ENCODE measurements at places on chromosomes 1 and 21.

DNA sequence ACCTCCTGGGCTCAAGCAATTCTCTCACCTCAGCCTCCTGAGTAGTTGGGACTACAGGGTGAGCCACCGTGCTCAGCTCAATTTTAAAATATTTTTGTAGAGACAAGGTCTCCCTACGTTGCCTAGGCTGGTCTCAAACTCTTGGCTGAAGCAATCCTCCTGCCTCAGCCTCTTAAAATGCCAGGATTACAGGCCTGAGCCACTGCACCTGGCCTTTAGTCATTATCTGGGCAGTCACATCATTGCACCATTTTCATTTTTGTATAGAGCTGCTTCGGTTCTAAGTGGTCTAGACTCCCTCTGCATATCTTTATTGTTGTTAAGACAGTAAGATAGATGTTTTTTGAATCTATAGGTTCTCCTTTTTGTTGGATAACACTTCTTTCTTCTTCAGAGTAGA lies 39.9 kb downstream of the ATF3 start:
- no peak for DNase-seq

- DNase-seq, result no peak
Measured at GRCh38 chr1:231418741-231419107, 3.4 kb downstream of the EGLN1 start.

DNA sequence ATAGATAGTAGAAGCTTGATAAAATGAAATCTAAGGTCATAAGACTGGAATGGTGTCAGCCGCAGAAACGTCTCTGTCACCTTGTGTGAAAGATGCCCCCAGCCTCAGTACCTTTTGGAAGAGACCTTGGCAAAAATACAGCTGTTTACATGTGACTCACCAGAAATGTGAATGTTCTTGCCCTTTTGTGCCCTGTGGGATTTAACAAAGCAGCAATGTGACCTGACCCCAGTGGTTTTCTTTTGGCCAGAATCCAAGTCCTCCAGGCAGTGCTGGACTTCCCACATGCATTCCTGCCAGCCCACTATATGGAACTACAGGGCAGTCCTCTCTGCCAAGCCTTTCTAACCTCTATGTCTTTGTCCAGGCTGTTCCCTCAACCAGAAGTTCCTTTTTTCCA lies 27.2 kb upstream of the LRRC8C start:
- DNase-seq, result no peak

DNA sequence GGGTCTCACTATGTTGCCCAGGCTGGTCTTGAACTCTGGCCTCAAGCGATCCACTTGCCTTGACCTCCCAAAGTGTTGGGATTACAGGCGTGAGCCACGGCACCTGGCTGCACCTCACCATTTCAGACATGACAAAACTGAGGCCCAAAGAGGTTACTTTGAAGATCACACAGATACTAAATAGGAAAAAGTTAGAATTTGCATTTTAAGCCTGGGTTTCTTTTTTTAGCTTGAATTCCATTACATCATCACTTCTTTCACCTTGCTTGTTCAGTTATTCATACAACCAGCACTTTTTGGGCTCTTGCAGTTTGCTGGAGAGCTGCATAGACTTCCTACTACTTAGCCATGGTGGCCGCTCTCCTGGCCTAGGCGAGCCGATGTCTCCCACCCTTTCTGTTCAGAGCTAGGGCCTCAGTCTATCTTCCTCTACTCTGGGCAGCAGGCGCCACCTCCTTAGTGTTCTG lies 16.3 kb upstream of the CD2 start:
- DNase-seq, result no peak

GRCh38 chr1:162212713-162213112 lies 143.2 kb downstream of the NOS1AP start:
- no peak for DNase-seq

DNA sequence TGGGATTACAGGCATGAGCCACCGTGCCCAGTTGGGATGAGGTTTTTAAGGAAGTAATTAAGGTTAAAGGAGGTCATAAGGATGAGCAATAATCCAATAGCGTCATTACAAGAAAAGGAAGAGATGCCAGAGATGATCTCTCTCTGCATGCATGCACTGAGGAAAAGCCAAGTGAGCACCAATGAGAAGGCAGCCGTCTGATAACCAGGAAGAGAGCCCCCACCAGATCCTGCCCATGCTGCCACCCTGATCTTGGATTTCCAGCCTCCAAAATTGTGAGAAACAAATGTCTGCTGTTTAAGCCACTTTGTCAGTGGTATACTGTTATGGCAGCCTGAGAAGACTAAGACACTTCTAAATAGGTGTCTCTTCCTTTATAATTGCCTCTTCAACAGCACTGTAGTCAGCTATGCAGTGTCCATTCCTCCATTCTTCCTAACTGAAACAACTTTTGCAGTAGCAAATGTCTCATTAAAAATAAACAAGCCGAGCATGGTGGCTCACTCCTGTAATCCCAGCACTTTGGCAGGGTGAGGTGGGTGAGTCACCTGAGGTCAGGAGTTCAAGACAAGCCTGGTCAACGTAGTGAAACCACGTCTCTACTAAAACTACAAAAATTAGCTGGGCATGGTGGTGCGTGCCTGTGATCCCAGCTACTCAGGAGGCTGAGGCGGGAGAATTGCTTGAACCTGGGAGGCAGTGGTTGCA lies 216.2 kb upstream of the RUNX1 start:
- DNase-seq, result no peak

DNA sequence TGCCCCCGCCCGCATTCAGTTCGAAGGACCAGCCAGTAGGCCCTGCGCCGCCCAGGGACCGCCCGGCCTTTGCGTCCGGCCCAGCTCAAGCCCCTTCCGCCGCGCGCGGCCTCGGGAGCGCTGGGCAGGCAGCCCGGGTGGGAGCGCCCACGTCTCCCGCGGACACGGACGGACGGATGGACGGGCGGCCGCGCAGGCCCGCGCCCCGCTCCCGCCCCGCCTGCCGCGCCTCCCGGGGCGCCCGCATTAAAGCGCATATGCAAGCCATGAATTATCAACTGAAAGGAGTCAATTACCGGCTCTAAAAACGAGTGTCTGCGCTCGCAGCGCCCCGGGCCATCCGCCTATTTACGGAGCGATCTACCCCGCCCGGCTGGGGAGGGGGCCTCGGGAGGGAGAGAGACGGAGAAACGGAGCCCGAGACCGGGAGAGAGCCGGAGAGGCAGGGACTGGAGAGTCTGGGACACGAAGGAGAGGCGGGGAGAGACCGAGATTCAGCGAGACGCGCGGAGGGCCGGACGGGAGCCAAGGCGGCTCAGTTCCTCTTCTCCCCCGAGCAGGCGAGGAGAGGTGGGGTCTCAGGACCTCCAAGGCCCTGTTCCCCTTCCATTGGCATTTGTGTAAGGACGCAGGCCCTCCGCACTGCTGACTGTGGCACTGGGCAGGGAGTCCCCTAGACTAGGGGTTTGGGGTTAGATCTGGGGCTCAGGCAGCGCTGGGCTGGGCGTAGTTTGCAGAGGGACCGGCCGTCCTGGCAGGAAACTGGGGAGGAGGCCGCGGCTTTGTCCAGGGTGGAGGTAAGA lies 41.3 kb upstream of the DMBX1 start:
- DNase-seq, result no peak

GRCh38 chr21:43868461-43868860 lies 3.4 kb downstream of the AGPAT3 start:
- DNase-seq, result no peak

GRCh38 chr1:183983371-183984105 lies 54.0 kb downstream of the COLGALT2 start:
- no peak for DNase-seq

DNA sequence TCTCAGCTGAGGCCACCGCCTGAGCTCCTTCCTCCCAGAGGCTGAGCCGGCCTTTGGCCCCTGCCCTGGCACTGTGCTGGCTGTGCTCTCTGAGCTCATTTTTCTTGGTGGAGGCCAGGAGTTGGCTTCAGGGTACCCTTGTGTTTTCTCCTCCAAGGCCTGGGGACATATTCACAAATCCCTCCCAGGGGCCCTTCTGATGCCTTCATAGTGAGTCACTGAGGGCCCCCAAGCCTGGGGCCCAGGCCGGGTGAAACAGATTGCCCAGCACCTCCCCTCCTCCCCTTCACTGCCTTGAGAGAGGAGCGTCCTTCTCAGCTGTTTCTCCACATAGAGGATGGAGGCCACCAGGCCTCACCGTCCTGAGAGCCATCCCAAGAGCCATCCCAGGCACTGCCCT lies 105.8 kb downstream of the SIK1 start:
- DNase-seq, result no peak

DNA sequence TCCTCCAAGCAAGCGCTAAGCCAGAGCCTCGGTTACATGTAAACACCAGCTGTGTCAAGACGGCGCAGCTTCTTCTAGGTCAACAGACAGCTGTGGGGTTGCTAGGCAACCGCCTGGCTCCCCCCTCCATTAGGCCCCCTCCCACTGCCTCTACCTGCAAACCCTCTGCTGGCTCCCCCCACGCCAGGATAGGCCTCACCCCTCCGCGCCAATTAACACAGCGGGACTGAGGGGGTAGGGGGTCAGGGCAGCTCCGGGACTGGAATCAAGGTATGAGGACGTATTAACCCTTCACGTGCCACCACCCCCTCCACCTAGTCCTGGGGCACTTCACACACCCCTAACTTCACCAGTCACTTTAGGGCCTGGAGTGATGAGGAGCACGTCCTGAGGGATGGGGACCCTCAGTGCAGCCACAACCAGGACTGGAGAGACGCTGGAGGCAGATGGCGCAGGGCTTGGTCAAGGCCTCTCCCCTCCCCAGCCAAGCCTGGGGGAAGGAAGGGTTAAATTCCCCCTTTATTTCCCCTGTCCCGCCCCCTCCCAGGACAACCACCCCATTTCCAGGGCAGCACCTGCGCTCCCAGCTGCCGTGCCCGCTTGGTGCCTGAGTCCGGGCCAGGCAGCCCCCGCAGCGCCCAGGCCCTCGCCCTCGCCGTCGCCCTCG lies 37.4 kb upstream of the WASF2 start:
- no peak for DNase-seq

DNA sequence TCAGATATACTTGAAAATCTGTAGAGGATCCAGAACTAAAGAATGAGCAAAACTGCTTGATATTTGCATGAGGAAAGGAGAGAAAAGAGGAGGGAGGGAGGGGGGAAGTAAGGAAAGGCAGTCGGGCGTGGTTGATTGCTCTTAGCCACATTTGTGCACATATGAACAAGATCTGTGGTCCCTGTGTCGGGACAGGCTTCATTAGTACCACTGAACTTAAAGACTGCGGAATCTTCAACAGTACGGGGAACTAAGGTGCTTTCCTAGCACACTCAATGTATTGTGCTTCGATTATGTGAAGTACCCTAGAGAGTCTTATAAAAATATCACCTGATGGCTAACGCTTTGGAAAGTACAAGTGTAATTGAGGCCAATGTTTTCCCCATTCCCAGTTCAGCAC lies 59.9 kb downstream of the ZBTB18 start:
- DNase-seq, result no peak

DNA sequence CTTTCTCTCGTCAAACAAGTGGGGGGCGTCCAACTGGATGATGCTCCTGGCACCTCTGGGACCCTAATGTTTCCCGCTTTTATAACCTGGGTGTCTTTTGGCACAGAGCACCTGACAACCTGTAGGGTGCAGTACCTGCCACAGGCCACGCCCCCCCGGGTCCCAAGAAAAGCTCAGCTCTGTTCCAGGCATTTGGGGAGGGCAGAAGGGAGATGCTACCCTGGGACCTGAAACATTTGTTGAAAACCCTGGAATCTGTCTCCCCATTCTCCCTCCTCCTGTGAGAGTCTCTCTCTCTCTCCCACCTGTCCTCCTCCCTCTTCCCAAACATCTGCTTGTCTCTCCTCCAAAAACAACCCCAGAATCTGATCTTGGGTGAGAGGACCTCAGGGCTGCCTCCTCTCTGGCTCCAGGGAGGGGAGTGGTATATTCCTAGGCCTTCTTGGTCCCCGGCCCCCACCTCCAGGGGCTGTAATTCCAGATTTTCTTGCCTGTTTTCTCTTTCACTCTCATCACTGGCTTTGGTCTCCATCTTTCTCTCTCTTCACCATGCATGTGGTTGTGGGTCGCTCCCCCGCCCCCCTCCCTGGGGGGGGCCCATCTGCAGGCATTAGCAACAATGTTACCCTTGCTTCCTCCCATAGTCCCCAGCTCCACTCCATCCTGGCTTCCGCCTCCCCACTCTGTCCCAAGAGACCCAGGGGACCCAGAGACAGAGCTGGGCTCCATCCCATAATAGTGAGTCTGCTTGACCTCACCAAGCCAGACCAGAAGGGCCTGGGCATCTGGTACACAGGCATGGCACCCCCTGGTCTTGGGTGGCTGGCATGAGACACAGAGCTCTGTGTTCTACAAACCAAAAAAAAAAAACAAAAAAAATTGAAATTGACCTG lies 4.1 kb downstream of the AHDC1 start:
- DNase-seq, result no peak

DNA sequence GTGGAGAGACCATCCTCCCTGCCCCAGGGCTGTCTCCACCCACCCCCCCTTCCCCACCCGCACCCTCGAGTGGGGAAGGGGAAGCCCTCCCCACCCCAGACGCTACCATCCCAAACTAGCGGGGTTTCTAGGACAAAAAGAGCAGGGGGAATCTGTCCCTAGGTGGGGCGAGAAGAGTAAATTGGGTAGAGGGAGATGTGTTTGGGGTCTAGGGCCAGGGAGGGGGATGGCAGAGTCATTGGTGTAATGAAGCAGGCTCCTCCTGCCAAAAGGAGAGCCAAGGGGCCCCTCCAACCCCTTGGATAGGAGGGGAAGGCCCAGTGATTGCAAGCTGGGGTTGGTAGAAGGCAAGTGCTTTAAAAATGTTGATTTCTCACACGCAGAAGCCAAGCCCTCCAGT lies 10.0 kb downstream of the MEX3A start:
- DNase-seq, result no peak

DNA sequence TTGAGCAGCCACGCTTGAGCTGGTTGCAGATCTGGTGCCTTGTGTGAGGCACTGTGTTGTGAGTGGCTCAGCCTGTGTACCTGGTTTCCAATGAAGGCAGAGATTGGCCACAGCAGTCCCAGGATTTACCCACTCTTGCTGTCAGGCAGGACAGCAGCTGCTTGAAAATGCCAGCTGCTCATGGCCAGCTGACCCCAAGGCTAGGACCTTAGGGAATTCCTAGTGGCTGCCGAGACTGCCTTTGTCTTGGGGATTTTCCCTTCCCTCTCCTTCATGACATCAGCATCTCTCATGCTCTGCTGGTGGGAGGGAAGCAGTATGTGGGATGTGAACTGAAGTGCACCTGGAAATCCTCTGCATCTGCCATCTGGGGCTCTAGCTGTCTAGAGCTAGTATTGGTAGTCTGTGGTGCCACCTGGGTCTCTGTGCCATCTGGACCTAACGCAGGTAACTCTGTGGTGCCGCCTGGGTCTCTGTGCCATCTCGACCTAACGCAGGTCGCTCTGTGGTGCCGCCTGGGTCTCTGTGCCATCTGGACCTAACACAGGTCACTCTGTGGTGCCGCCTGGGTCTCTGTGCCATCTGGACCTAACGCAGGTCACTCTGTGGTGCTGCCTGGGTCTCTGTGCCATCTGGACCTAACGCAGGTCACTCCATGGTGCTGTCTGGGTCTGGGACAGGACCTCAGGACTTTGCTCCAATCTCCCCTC lies 3.8 kb upstream of the LRRC47 start:
- no peak for DNase-seq

DNA sequence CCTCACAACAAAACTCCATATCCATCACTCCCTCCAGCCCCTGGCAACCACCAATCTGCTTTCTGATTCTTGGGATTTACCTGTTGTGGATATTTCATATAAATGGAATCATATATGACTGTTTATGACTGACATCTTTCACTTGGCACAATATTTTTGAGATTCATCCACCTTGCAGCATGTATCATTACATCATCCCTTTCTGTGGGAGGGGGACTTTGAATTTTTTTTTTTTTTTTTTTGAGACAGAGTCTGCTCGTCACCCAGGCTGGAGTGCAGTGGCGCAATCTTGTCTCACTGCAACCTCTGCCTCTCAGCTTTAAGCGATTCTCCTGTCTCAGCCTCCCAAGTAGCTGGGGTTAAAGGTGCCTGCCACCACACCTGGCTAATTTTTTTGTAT lies 128.2 kb downstream of the ITSN1 start:
- no peak for DNase-seq

- no peak for DNase-seq
Measured at GRCh38 chr1:94654031-94654430, 112.5 kb upstream of the F3 start.

All from stimulated activated CD4-positive, alpha-beta T cell treated with anti-CD3 and anti-CD28 coated beads, Interleukin-1b, Interleukin-23, amount 100 ng/mL, for 24 hours (primary cell).